ENCODE measurements at places on chromosomes 13 and 19.

GRCh38 chr19:46606019-46606418 lies 4.9 kb downstream of the CALM3 start:
- DNase-seq: no peak

DNA sequence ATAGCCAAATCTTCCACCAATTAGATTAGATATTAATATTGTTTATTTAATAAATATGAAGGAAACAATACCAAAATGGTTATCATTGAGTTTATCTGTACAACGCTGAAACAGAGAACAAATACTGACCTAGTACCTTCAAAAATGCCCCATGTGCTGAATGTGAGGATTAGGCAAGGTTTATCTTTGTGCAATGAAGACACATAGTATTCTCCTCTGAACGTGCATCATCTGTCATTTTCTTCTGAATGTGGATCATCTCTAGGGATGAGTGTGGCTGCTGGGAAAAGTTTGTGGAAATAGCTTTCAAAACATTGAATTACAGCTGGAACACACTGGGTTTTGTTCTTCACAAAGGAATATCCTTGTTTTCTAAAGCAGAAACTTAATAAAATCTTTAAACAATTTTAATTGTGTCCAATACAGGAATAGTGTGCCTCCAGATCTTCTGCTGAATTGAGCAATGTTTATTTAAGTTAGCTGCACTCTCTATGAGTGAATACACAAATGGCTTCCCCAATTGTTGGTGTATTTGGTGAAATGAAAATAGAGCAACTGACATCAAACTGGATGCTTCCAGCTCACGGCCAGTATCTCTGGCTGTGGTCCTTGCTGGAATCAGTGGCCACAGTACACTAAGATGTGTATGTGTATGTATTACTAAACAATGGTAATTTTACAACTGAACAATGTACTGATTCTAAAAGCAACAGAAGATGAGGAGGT lies 6.7 kb downstream of the COL4A1 start:
- DNase-seq: no peak

DNA sequence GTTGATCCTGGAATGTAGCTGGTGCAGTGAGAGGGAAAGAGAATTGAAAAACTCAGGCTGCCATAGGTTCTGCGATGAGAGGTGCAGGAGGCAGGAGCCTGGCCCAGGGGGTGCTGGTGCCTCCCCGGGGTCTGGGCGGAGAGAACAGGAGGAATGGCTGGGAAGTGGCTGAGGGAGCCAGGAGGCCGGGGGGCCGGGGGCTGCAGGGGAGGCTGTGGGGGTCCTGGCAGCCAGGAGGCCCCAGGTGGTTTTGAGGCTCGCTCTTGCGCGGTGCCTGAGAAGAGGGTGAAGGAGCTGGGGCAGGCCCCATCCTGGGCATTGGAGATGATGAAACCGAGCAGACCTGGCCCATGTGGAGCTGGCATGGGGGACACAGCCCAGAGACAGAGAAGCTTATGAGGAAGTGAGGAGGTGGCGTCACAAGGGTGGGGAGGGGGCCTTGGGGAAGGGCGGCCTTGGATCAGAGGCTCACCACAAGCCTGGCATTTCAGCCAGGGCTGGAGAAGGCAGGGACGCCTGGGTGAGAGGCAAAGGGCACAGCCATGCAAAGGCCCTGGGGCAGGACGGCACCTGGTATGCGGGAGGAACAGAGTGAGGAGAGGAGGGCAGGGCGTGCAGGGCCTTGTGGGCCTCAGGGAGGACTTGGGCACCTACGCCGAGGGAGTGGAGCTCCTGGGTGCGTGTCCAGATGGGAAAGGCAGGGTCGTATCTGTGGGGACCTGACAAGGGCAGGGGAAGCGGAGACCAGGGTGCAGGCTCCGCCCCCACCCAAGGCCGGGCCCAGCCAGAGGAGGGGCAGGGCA lies 1.3 kb upstream of the TEKTIP1 start:
- DNase-seq: no peak

DNA sequence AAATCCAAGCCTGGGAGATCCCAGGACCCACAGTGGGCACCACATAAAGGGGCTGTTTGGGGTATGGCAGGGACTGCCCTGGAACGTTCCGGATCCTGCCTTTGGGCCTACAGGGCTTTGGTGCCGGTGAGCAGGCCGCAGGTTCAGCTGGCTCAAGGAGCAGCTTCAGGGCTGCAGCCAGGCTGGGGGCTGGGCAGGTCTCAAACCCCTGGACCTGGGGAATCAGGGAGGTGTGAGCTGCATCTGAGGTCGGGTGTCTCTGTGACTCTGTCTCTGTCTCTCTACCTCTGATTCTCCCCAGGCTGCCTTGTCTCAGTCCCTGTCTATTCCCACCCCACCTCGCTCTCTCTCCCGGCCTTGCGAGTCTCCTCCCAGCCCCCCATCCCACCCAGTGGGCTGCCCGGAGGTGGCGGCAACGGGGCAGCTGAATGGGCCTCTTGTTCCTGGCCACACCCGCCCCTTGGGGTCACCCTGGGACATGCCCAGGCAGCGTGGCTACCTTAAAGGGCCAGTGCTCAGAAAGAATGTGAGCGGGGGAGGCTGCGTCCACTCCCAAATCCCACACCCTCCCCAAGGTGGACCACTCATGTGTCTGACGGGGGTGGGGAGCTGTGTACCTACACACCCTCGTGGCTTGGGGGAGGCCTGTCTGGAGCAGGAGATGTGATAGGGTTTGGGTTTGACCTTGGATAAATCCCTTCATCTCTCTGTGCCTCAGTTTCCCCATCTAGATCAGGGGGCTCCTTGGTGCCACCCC lies 31.1 kb downstream of the NFIC start:
- DNase-seq: no peak
